ENCODE measurements at places on chromosomes 16 and 17. TPM values are rescaled to one million over a fixed set of nuclear protein-coding genes. Genes with fewer than 3 reads are reported as not detected.

UNK gene
- total RNA-seq: 12.3 TPM

CRISPLD2 gene
- total RNA-seq: 0.28 TPM

TBX2 gene
- 1.5 TPM for total RNA-seq

SLC16A5 gene
- total RNA-seq: 26.0 TPM

PIK3R6 gene
- not detected for total RNA-seq

TEDC2 gene
- 6.9 TPM for total RNA-seq

RNF112 gene
- 0.25 TPM for total RNA-seq

DNA sequence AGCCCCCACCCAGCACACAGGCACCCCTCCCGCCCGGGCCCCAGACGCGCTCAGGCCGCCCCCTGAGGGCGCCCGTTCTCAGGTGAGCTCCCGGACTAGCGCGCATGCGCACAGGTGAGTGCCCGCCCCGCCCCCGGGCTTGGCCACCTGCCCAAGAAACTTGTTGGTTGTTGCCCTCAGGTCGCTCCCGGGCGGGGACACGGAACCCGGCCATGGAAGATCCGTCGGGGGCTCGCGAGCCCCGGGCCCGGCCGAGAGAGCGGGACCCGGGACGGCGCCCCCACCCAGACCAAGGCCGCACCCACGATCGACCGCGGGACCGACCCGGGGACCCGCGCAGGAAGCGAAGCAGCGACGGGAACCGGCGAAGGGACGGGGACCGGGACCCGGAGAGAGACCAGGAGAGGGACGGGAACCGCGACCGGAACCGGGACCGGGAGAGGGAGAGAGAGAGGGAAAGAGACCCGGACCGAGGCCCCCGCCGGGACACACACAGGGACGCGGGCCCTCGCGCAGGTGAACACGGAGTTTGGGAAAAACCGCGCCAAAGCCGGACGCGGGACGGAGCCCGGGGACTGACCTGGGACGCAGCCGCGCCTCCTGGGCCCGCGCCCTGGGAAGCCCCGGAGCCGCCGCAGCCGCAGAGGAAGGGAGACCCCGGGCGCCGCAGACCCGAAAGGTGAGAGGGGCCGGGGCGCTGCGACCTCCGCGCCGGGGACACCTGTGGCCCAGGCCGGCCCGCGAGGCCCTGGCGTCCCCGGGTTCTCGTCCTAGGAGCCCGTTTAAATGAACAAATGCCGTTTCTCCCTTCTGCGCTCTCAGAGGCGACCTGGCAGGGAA, at the start of gene MARVELD3:
Gene MARVELD3 (plus strand): TSS at position 167 of the 840 bp plus-strand sequence. CDS start 46 bp downstream, at position 213.
- H3K4me1 ChIP-seq: no peaks in the 10 kb centered on the region
- no peaks in the 10 kb centered on the region for H3K27me3 ChIP-seq
- H3K4me3 ChIP-seq: no peak within 1 kb of the TSS
- no peaks in the 10 kb centered on the region for H3K36me3 ChIP-seq

GRCh38 chr17:66357037-66357436, 54.6 kb downstream of the PRKCA start:
- DNase-seq: peak; percentile 14
- H3K27me3 ChIP-seq: no peaks in the 10 kb centered on the region
- H3K36me3 ChIP-seq: peaks cover 7% of the 10 kb centered on the region
- peaks cover 17% of the 10 kb centered on the region for H3K4me1 ChIP-seq
- no peak overlapping the region for H3K4me3 ChIP-seq
- no peak overlapping the region for H3K27ac ChIP-seq

DNA sequence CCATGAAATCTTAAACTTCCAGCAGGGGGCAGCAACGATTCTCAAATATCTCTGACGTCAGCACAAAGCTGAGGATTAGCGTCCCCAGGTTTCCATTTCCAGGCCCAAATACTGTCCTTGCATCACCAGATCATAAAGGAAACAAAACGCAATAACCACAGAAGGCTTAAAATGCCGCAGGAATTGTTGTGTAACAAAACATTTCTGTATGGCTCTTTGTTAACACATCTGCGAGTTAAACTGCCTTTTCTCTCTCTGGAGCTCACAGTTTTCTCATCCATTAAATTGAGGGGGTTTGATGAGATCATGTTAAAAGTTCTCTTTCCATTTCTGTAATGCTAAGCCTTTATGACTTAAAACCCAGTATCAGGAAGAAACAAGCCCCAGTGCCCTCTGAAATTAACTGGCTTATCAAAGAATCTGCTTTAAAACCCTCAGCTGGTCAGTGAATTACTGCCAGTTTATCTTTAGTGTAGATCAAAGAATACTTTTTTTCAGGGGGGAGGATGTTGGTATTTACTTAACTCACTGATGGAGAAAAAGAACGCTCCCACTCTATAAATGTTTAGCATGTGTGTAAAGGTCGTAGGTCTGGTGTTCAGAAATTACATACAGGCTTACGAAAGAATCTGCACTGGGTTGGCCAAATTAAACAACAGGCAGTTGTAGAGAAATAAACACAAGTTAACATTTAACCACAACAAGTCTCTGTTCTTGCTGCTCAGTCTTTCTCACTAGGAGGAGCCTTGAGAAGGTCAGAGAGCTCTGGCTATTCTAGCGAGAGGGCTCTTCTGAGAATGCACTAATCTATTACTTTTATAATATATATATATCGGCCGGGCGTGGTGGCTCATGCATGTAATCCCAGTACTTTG, 10.6 kb upstream of the TERF2 start:
- peak overlapping the region; percentile 78 for H3K27ac ChIP-seq
- peak; percentile 97 for DNase-seq
- H3K36me3 ChIP-seq: no peaks in the 10 kb centered on the region

DNA sequence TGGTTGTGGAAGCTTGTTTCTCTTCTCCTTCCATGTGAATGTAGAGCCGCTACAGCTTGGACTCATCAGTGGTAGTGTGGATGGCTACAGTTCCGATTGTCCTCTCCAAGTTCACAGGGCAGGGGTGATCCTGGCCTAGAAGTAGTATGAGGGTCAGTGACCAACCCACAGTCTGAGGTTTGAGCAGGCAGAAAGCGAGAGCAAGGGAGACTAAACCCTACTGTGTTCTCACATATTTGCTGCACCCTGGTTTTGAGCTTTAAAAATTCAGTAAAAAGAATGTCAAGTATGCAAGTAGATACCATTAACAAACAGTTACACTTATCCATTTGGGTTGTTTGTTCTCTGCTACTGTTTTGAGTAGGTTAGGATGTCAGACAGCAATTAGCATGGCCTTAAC, 148.9 kb downstream of the MRTFB start:
- peak overlapping the region; percentile 12 for H3K27ac ChIP-seq
- H3K4me1 ChIP-seq: no peaks in the 10 kb centered on the region
- DNase-seq: no peak
- H3K27me3 ChIP-seq: no peaks in the 10 kb centered on the region

GRCh38 chr16:35425270-35425669, 1965.9 kb downstream of the TP53TG3F start:
- H3K36me3 ChIP-seq: no peaks in the 10 kb centered on the region
- no peaks in the 10 kb centered on the region for H3K27me3 ChIP-seq
- H3K4me1 ChIP-seq: no peaks in the 10 kb centered on the region
- H3K4me3 ChIP-seq: no peak overlapping the region
- DNase-seq: no peak
- H3K27ac ChIP-seq: no peak overlapping the region

- H3K4me1 ChIP-seq: no peaks in the 10 kb centered on the region
- no peaks in the 10 kb centered on the region for H3K27me3 ChIP-seq
- H3K36me3 ChIP-seq: no peaks in the 10 kb centered on the region
- no peak overlapping the region for H3K4me3 ChIP-seq
Observed at GRCh38 chr17:40598619-40599467, 33.6 kb upstream of the CCR7 start.

DNA sequence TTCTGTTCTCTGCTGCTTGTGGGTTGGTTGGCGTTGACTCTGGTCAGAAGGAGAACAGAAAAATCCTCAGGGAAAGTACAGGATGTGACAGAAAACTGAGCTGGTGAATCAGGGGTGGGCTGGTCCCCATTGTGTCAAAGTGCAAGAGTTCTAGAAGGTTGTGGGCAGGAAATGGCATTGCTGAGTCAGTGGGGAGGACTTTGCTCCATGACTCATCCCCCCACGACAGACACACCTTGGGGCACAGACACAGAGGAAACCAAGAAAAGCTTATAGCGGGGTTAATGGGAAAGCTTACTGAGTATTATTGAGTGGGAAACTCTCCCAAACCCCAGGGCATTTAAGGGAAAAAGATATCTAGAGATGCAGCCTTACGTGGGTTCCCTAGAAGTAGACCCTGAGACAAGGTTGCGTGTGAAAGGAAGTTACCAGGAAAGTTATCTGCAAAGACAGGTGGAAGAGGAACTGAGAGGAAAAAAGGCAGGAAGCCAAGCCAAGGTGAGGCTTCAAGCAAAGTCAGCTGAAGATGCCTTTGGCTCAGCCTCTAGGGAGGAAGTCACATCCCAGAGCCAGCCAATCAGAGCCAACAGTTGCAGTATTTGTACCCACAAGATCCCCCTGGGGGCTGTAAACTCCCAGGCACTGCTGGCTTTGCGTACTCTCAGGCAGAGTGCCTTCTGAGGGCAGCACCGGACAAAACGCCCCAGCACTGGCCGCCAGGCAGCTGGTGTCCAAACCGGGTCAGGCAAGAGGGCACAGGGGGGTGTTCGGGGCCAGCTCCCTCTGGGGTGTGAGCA, 86.4 kb downstream of the FOXL1 start:
- no peaks in the 10 kb centered on the region for H3K27me3 ChIP-seq
- peak overlapping the region; percentile 98 for H3K27ac ChIP-seq
- peaks cover 47% of the 10 kb centered on the region for H3K4me1 ChIP-seq
- peak; percentile 98 for DNase-seq

Data from MCF 10A (cell line).